ENCODE measurements at places on chromosomes 4 and X.

DNA sequence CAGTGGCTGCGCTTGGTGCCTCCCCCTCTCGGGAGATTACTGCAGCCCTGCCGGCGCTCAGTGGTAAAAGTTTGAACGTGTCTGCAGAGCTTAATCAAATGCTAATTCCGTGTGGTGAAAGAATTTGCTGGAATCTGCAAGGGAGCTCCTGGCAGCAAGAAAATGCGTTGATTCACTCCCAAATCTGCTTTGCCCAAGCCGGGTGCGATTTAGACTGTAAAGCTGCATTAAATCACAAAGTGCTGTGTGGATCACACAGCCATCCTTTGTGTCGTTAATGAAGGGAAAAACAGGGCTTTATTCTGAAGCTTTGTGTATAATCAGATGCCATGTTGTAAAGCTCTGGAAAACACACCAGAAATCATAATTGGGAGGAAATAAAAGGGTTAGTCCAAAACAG lies 444.1 kb downstream of the BCOR start:
- no peak for DNase-seq

DNA sequence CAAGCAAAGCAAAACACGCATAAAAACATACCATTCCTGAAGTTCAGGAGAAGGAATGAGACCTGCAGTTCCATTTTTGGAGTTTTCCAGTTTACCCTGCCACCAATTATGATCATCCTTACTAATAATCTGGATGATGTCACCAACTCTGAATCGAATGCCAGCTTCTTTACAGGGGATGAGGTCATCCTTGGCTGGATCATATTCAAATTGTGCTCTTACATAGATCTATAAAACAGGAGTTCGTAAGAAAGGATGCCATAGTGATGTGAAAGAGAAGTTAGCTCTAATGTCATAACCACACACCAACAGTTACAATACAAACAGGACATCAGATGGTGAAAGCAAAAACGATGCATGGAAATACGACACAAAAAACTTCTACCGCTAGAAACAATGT lies 106.5 kb downstream of the NYX start:
- DNase-seq, result no peak

- DNase-seq, result no peak
Measured at GRCh38 chr4:74613266-74613665, 168.3 kb downstream of the AREG start.

DNA sequence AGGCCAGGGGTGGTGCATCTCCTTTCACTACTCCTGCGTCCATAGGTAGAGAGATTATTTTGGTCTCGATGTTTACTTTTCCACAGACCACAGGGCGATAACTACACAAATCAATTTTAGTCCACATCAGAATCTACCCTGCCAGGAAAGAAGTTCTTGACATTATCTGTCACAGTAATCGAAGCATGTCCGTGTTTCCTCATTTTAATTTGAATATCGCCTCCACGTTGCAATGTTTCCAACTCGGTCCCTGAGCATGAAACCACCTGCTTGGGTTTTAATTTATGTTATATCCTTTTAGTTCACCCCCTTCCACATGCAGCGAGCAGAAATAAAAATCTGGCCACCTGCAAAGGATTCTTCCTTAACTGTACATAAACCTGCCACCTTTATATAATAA lies 100.1 kb upstream of the ATXN3L start:
- no peak for DNase-seq

DNA sequence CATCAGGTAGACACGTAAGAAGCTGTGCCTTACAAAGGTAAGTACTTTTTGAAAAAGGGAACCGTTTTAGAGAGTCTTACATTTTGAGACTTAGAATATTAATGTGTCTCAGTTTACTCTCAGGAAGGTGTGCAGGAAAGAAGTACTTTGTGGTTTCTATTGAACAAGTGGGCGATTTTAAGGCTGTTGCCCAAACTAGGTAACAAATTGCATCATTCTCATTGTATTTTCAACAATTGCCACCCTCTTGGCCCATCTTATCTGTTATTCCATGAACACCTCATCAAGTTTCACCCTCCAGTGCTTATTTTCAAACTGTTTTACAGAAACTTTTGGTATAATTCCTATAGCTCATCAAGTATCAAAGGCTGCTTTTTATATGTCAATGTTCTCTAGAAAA lies 158.3 kb downstream of the SLC4A4 start:
- no peak for DNase-seq

DNA sequence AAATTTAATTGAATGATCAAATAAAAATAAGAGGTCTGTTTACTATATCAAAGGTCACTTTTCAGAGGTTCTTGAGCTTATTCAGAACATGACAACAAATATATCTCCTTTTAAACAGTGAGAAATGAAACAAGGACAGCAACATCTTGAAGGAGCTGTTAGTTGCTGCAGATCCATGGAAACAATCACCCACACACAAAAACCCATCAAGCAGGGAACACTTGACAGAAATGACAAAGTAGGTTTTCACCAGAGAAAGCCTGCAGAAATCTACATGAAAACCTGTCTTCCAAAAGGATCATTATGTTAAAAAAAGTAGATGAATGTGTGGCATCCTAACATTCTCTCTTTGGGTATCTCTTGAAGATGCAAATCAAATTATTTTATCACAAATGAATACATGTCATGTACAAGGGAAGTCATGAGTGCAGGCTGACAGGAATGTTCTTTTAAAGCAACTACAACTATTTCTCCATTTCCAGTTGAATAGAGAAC lies 203.0 kb downstream of the GRIA2 start:
- no peak for DNase-seq

- DNase-seq, result no peak
Measured at GRCh38 chrX:155179346-155179997, 36.8 kb upstream of the VBP1 start.

- DNase-seq, result no peak
Measured at GRCh38 chrX:28351801-28352200, 235.4 kb upstream of the IL1RAPL1 start.

- DNase-seq, result no peak
Measured at GRCh38 chr4:176635372-176636261, 157.1 kb downstream of the VEGFC start.

DNA sequence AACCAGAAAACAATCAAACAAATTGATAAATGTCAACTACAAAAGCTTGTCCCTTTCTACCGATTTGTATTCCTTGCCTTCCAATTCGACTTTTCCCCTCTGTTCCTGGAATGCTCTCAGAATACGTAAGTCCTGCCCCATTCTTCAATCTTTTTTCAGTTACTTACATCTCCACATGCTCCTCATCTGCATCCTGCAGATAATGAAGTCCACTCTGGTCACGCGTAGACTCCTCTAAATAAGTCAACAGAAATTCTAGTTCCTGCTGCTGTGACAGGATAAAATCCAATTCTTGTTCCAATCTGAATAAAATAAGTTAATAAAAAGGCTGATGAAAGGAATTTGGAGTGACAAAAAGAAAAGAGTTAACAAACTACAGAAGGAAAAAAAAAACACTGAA lies 34.4 kb upstream of the RBM41 start:
- DNase-seq, result no peak

- no peak for DNase-seq
Measured at GRCh38 chr4:186146458-186146857, 42.0 kb downstream of the FAM149A start.

- no peak for DNase-seq
Measured at GRCh38 chr4:18999595-18999994, 978.0 kb upstream of the LCORL start.

Data from omental fat pad (tissue), 4 donors.